ENCODE measurements at places on chromosomes 12 and 14.

DNA sequence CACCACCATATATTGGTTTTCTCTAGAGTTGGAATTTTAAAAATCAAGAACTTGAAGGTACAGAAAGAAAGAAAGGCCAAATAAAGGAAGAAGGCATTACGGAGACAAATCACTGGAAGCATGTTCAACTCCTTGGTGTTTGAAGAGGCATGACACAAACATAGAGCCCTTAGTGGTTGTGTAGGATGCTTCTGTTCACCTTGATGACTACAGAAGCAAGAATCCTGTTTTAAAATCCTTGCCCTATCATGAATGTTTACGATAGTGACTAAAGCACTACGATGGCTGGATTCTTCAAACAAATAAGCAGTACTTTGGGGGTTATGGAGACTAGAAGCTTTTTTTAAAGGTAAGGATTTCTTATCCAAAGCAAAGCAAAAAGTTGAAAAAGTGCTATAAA is 10.3 kb upstream of the ISM2 start:
- DNase-seq = no peak

DNA sequence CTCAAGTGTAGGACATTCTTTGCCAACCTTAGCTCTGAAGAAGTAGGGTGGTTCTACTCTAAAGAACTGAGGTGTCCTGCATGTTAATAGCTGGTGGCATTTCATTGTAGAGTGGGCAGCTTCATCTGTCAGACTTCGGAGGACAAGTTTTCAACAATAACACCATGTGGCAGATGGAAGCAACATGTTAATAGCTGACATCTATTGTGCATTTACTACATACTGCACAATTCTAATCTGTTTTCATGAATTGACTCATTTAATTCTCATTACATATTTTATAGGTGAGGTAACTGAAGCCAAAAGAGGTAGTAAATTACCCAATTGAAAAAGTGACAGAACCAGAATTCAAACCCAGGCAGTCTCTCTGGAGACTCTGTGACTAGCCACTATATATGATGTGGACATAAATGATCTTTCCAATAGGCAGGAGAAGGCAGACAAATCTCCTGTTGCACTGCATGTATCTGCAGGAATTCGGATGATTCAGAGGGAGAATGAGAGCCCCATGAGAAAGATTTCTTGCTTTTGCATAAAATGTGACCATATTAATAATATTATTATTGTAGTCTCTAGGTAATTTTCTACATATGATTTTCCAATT is 137.2 kb upstream of the E2F7 start:
- DNase-seq = no peak

DNA sequence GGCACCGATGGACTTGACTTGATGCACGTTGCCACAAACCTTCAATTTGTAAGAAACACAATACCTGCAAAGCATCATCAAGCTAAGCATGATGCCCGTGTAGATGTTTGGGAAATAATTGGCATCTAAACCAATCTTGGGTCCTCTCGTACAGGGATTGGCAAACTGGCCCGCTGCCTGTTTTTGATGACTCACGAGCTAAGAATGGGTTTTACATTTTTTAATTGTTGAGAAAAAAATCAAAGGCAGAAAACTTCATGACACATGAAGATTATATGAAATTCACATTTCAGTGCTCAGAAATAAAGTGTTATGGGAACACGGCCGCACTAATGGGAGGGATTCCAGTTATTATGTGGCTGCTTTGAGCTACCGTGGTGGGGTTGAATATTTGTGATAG is 10.9 kb downstream of the MTA1 start:
- DNase-seq = no peak

DNA sequence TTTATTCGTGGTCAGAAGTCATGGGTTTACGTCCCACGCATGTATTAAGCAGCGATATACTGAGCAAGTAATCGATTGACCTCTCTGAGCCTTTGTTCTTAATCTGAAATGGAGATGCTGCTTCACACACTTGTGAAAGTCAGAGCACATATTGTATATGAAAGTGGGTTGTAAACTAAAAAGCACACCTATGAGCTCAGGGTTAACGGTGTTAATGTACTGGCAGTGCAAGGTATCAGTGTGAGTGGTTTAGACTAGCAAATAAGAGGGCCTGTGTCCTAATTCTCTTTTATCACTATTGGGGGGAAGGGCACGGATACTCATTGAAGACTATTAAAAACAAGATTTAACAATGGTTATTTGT is 676 bp downstream of the MRPL42 start:
- no peak for DNase-seq

GRCh38 chr14:83071888-83072501 is 1538.3 kb upstream of the SEL1L start:
- DNase-seq = no peak

DNA sequence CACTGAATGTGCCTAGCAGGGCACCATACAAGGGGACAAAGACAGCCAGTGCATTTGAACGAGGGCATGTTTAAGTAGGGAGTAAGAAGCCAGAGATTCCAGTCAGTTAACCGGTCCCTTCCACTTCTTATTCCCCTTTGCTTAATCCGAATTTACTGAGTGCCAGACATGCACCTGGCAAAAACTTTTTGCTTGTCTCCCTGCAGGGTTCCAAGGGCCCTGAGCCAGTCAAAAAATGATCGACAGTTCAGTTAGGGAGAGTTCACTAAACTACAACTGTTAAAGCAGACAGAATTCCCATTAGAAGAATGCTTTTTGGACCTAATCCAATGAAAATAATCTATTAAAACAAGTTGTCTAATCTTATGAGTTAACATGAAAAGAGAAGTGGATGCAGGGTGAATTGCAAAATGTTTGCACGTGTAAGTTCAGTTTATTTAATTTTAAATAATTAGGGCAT is 193.8 kb downstream of the TMTC2 start:
- DNase-seq = no peak

- DNase-seq = no peak
Measured at GRCh38 chr12:70852416-70853150, 68.0 kb downstream of the PTPRR start.

DNA sequence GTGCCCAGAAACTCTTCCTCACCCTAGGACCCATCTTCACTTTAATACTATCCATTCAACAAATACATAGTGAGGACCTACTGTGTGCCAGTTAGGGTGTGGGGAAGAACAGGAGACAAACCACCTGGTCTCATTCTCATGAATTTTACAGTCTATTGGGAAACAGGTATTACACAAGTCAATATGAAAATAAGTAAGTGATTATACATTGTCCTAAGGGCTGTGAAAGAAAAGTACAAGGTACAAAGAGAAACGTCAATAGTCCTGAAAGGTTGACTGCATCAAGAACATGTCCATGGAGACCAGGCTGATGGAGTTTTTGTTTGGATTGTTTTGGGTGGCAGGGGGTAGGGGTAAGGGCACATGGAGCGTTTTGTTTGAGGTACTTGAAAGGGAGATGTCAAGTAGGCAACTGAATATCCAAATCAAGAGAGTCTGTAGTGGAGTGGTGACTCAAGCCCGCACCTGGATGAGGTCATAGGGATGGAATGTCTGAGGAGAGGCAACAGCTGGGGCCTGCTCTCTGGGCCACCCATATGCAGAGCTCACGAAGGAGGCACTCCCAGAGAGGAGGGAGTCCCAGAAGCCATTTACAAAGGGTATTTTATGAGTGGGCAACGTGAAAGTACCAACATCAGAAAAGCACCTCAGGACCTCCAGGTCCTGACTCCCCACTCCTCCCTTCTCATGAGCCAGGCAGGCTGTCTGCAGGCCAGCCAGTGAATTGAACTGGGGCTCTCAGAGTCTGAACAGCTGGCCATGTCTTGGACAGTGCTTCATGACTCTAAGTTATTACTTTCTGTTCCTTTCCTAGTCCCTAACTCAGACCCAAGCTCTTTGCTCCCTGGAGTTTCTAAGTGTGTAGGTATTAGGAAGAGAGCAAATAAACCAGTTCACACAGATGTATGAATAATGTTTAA is 272.0 kb downstream of the ZFP36L1 start:
- DNase-seq = peak; percentile 81

DNA sequence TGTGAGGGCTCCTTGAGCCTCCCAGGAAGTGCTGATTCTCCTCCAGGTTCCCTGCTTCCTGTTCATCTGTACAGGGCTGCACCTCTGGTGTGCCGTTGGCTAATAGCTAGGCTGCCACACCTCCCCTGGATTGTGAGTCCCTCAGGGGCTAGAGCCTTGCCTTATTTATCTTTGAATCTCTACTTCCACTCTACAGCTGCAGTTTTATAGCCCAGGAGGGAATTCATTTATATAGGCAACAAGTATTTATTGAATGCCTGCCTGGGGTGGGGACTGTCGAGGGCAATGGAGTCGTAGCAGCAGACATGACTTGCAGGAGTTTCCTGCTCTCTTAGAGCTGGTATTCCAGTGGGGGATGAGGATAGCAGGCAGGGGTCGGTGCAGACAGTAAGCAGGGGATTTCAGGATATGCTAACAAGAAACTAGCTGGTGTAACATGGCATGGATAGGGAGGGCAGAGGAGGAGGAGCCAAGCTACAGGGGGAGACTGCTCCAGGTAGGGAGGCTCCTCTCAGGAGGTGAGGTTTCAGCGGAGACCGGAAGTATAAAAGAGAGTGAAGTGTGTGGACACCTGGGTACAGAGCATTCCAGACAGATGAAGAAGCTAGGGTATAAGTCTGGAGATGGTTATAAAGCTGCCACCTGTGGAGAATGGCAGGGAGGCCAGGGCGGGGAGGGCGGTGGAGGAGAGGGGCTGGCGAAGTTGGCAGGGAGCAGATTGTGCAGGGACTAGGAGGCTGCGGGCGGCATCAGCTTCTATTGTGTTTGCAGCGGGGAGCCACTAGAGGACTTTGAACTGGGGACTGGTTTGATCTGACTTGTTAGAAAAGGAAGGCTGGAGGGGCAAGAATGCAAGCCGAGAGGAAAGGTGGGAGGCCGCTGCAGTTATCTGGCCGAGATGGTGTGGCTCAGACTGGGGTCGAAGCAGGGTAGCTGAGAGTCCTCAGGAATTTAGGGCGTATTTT is 17.2 kb downstream of the USP30 start:
- DNase-seq = no peak

DNA sequence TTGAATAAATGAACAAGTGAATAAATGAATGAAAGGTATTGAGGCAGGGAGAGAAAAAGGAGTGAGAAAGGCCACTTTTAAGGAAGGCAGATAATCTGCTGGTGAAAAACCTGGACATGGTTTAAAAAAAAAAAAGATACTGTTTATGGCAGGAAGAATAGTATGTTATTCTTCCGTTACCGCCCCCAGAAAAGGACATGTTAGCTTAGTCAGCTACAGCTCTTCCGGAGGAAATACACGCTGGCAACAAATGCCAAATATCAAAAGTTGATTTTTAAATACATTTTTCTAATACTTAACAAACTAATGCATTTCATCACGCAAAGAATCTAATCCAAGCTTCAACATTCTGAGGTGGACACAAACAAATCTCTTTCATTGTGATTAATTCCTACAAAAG is 43.2 kb downstream of the SLC5A8 start:
- DNase-seq = no peak

DNA sequence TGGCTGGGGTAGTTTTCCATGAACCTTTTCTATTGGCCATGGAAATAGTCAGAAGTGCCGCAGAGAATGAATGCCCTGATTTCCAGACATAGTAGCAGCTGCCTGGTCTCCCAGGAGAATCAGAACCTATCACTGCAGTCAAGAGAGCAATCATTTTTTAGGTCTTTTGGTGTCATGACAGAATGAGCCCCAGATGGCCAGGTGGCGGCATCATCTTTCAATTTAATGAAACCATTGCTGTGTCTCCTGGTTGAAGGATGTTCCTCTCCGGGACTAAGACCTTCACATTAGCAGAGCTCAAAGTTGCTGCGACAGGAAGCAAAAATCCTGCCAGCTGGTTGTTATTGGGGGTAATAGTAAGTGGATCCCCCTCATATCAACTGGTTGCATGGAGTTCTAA is 18.8 kb downstream of the TNFAIP2 start:
- no peak for DNase-seq

DNA sequence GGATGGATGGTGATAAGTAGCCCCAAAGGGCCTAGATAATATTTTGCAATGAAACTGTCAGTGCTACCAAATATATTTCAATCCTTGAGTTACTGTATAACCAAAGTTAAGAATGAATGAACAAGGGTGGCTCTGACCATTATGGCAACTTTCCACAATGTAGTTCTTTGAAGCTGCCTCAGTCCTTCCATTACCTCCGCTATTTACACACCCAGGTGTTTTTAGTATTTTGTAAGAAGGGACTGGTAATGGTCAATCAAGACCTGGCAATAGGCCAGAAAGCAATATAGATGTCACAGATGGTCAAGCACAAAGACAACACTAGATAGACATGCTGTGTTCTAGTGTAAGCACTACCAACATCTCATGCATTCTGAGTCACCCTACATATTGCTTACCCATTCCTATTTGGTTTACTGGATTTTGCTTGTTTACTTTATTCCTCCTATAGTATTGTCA is 16.3 kb downstream of the DUSP16 start:
- DNase-seq = no peak

DNA sequence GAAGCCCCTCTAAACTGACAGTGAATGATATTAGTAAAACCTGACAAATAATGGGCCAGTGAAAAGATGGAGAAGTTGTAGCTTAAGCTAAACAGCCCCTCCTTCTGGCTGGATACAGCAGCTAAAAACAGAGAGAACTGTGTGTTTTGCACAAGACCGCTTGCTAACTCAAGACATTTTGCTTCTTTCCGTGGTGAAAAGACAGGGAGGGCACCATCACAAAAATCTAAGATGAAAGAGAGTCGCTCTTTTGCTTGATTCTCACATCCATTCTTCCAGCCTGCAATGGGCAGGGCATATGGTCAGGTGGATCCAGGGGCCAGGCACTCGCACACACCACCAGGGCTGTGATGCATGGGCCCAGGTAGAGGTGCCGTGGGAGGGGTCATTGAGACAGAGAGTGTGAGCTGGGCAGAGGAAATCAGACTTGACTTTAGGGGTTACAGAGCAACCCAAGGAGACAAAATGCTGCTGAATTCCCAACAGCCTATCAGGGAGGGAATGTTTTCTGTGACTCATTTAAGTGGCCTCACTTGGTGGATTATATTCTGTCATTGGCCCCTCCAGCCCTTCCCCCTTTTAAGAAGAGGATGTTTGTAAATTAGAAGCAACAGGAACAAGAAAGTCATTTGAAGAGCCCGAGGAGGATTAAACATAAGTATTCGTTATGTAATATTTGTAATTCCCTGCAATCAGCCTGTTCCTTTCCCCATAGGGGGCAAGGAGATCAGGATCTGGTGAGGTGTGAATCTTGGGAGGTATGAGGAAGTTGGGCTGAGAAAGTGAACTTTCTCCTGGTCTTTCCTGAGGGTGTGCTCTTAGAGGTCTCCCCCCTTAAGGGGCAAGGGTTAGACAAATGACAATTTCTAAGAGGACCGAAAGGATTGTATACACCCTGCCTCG is 12.3 kb downstream of the EMP1 start:
- DNase-seq = no peak

- DNase-seq = peak; percentile 22
Measured at GRCh38 chr12:121499929-121500793, 80.7 kb downstream of the KDM2B start.

DNA sequence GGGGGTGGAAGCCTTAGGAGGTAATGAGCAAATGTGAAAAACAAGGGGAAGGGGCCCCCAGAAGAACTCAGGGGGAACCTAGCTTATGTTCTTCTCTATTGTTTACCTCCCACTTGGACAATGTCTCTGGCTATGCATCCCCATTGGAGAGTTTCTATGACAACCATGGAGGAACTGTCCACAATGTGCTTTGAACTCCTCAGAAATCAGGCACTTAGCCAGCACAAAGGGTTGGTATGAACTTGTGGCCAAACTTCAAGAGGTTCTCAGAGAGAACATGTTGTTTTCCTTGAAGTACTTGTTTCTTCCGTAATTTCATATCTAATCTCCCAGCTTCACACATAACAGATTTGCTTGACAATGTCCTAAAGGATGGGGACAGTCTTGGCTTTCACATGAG is 202.8 kb upstream of the PELI2 start:
- DNase-seq = no peak

Data from NCI-H510A (cell line).